ENCODE measurements at places on chromosomes 3 and 15.

DNA sequence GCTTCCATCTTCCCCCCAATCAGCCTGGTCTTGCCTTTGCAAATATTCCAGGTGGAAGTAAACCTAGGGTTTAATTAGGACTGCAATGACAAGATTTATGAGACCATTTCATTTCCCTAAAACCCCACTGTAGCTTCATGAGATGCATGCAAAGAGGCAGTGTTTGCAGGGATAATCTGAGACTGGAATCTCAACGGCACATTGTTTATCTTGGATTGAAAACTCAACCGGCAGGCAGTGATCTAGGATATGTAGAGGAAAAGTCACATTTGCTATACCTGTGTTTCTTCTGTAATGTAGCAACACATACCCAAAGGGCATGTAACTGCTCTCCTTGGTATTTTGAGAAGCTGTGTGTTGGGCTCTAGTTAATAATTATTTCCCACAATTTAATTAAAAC, 18.7 kb upstream of the CLSTN2 start:
- no peak for DNase-seq

GRCh38 chr3:12908136-12908730, 66.9 kb upstream of the RPL32 start:
- no peak for DNase-seq

DNA sequence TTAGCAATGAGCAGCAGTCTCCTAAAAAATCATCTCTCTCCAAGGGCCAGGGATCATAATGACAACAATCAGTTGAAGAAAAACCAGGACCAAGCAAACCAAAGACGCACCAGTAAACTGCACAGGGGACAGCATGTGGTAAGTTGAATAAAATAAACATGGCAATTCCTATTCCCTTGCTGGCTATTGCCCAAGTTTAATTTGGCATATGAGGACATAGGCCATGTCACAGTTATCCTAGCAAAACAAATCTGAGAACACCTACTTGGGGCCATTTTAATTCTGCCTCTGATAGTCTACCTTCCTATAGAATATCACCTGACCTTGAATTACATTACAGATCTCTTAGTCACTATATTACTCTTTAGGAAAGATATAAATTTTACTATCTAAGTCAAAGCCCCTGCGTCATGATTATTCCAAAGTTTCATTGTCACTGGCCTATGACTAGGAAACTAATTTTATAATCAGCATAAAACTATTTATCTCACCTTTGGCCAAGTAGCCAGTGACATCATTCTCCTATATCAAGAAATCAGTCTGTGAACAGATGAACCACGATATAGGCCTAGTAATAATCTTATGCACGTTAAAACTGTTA, 23.0 kb downstream of the AP3S2 start:
- DNase-seq: no peak

- DNase-seq: no peak
Observed at GRCh38 chr3:112889357-112889756, 42.7 kb upstream of the CD200R1L start.

GRCh38 chr15:80081390-80081789, 21.9 kb downstream of the ZFAND6 start:
- no peak for DNase-seq

DNA sequence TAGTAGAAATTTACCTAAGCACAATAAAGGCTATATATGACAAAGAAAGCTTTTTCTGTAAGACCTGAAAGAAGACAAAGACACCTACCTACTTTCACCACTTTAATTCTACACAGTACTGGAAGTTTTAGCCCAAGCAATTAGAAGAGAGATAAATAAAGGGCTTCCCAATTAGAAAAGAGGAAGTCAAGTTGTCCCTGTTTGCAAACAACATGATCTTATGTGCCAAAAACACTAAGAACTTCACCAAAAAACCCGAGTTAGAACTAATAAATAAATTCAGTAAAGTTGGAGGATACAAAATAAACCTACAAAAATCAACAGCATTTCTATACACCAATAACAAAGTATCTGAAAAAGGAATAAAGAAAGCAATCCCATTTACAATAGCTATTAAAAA, 190.9 kb downstream of the NR2F2 start:
- no peak for DNase-seq

DNA sequence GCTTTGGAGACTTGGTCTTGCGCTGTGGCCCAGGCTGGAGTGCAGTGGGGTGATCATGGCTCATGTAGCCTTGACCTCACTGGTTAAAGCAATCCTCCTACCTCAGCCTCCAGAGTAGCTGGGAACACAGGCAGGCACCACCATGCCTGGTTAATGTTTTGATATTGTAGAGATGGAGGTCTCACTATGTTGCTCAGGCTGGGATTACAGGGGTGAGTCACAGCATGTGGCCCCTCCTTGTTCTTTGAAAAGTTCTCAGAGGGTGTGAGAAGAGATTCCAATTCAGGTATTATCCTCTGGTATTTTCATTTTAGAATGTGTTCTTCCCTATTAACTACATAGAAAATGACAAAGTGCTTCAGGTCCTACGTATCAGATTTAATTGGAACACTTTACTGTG, 51.9 kb upstream of the RPL32 start:
- DNase-seq: no peak

DNA sequence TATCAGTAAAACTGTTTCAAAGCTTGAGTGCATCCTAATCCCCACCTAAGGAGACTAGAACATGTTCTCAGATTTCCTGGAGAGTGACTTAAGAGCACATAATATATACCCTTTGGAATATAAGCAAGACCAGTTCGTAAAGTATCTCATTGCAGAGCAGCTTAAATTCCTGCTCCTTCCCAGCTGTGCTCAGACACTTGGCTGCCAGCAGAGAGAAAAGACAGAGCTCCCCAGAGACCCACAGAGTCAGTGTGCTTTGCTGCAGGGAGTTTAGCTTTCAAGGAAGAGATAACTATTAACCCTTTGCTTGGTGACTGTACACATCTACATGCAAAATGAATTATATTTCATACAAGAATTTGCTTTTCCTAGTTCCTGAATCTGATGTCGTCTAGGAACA, 338.1 kb upstream of the ARHGEF26 start:
- DNase-seq: no peak

DNA sequence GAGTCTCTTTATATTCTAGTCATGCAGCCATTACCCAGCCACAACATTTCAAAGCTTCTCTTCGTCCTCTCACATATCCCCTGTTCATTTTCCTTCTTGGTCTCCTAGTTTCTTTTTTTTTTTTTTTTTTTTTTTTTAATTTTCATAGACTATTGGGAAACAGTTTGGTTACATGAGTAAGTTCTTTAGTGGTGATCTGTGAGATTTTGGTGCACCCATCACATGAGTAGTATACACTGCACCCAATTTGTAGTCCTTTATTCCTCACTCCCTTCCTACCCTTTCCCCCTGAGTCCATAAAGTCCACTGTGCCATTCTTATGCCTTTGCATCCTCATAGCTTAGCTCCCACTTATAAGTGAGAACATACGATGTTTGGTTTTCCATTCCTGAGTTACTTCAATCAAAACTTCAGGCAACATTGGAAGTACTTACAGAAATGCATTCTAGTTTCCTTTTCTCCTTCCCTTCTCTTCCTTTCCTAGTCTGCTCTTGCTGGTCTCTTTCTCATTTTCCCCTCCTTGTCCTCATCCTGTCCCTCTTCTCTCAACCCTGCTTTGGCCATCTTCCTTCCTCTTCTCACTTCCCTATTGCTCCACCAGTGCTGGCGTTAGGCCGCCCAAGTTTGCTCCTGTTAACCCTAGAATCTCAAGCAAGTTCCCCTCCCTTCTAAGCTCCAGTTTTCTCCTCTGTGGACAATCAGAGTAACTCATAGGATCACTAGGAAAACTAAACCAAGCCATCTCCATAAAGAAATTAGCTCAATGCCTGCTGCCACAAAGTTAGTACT, 4.8 kb downstream of the ATP8B4 start:
- DNase-seq: no peak

DNA sequence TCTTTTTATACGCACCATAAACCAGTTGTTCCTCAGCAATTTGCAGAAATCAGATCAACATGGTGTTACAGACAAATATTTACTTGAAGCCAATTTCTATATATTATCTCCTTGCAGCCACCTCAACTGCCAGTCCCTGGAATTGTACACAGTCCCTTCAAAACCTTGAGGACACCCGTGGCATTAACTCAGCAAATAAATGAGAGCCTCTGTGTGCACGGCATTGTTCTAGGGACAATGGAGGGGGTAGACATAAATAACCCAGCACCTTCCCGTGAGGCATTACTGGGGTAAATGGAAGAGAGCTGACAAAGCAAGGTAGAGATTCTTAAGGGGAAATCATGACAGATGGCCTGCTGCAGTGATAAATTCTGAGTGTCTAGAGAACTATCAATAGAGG, 12.5 kb downstream of the TM2D3 start:
- DNase-seq: no peak
